ENCODE measurements at places on chromosomes 12 and 14. TPM values are rescaled to one million over a fixed set of nuclear protein-coding genes. Genes with fewer than 3 reads are reported as not detected.

The LPCAT3 gene
- 51.0 TPM for polyA plus RNA-seq

The SOX5 gene
- not detected for polyA plus RNA-seq

The FANCM gene
- polyA plus RNA-seq: 3.0 TPM

The LRRC9 gene
- polyA plus RNA-seq: not detected

- no peaks in the 10 kb centered on the region for H3K27me3 ChIP-seq
- DNase-seq: no peak
- no peak overlapping the region for H3K4me3 ChIP-seq
- no peaks in the 10 kb centered on the region for H3K4me1 ChIP-seq
- H3K36me3 ChIP-seq: no peaks in the 10 kb centered on the region
These were observed 19.9 kb downstream of the SLC35F4 start for GRCh38 chr14:57845802-57846531.

- H3K27ac ChIP-seq: no peak overlapping the region
- H3K36me3 ChIP-seq: no peaks in the 10 kb centered on the region
- H3K4me1 ChIP-seq: no peaks in the 10 kb centered on the region
- peaks cover 23% of the 10 kb centered on the region for H3K27me3 ChIP-seq
- DNase-seq: no peak
These were observed 17.4 kb downstream of the FOXN4 start for GRCh38 chr12:109291521-109292341.

Measured in keratinocyte (primary cell).